ENCODE measurements at places on chromosomes 5 and 9. TPM values are rescaled to one million over a fixed set of nuclear protein-coding genes. Genes with fewer than 3 reads are reported as not detected.

- no peaks in the 10 kb centered on the region for H3K36me3 ChIP-seq
- no peak overlapping the region for H3K4me3 ChIP-seq
- no peaks in the 10 kb centered on the region for H3K27me3 ChIP-seq
- no peak overlapping the region for H3K27ac ChIP-seq
- DNase-seq = no peak
- H3K4me1 ChIP-seq = peaks cover 14% of the 10 kb centered on the region
Observed at GRCh38 chr5:175252234-175252805, 191.7 kb downstream of the DRD1 start.

The TMCO6 gene
- total RNA-seq = 38.5 TPM

The MYO10 gene
- total RNA-seq = 8.3 TPM

GRCh38 chr9:108642871-108643270, 212.9 kb downstream of the ACTL7B start:
- no peak overlapping the region for H3K4me3 ChIP-seq
- no peaks in the 10 kb centered on the region for H3K36me3 ChIP-seq
- no peak overlapping the region for H3K27ac ChIP-seq
- H3K4me1 ChIP-seq = no peaks in the 10 kb centered on the region
- no peak for DNase-seq

DNA sequence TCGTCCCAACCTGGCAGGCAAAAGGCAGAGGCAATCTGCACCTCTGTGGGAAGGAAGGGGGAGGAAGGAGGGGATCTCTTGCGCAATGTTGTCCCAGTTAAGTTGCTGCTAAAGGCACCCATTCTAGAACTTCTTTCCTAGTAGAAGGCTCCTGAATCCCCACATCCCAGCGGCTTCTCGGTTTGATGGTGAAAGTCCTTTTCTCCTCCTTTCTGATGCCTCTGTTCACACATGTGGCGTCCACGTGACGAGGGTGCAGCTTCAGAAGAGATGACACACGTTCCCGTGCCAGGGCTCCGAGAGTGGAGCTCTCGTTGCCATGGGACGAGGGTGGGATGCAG, 96.9 kb upstream of the FCN2 start:
- peak; percentile 84 for DNase-seq
- H3K27me3 ChIP-seq = no peaks in the 10 kb centered on the region
- H3K36me3 ChIP-seq = peaks cover 44% of the 10 kb centered on the region
- no peak overlapping the region for H3K27ac ChIP-seq
- peaks cover 16% of the 10 kb centered on the region for H3K4me1 ChIP-seq
- H3K4me3 ChIP-seq = no peak overlapping the region

DNA sequence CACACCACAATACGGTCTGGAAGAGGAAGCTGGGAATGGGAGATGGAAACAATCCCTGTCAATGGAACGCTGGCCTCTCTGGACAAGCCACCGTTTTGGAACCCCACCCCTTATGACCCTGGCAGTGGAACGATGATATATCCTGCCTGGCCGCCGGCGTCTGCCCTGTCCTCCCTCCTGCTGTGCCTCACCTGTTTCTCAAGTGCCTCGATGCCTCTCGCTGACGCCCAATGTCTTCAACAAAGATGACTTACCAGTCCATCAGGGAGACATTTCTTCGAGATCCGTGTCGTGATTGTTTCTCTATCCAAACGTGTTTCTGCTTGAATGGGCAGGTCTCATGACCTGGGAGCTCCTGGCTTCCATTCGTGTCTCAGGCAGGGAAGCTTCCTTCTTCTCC, 476.5 kb downstream of the SPATA31A7 start:
- H3K4me1 ChIP-seq = no peaks in the 10 kb centered on the region
- no peaks in the 10 kb centered on the region for H3K27me3 ChIP-seq
- no peak overlapping the region for H3K27ac ChIP-seq
- no peaks in the 10 kb centered on the region for H3K36me3 ChIP-seq

The CFAP90 gene
- total RNA-seq = not detected

DNA sequence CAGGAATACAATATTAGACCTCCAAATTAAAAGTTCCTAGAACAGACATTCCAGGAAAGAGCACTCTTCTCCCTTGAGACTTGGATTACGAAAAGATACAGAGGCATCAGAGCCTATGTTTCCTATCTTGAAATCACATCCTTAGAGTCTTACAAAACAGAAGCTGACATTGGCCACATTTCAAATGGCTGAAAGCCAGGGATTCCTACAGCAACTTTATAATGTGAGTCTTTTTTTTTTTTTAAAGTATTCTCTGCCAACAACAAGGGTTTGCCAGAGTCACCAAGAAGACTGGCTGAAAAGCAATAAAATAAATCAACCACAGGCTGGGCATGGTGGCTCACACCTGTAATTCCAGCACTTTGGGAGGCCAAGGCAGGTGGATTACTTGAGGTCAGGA, 63.1 kb downstream of the TRPM6 start:
- no peaks in the 10 kb centered on the region for H3K4me1 ChIP-seq
- no peaks in the 10 kb centered on the region for H3K27me3 ChIP-seq
- no peak overlapping the region for H3K4me3 ChIP-seq
- H3K36me3 ChIP-seq = no peaks in the 10 kb centered on the region

GRCh38 chr5:14442536-14442935, 139.1 kb upstream of the OTULINL start:
- H3K36me3 ChIP-seq = no peaks in the 10 kb centered on the region
- H3K27ac ChIP-seq = no peak overlapping the region
- H3K27me3 ChIP-seq = no peaks in the 10 kb centered on the region
- no peaks in the 10 kb centered on the region for H3K4me1 ChIP-seq
- DNase-seq = no peak
- peak overlapping the region; percentile 59 for H3K4me3 ChIP-seq

DNA sequence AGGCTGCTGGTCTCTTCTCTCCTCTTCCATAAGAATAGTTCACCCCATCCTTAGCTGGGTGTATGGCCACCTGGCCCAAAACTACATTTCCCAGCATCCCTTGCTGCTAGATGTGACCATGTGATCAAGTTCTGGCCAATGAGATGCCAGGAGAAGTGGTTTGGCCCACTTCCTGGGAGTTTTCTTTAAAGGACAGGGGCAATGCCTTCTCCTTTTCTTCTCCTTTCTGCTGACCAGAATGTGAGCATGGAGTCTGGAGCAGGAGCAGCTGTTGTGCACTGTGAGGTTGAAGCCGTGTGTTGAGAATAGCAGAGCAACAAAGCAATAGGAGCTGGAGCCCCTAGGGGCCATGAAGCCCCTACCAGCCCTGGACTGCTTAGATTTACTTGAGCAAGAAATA, 36.8 kb downstream of the C9orf50 start:
- no peaks in the 10 kb centered on the region for H3K36me3 ChIP-seq
- H3K27me3 ChIP-seq = no peaks in the 10 kb centered on the region
- DNase-seq = peak; percentile 85

The STKLD1 gene
- 2.1 TPM for total RNA-seq

The GAS1 gene
- 99.9 TPM for total RNA-seq

The TMOD1 gene
- 35.3 TPM for total RNA-seq
